Cardiac atrium fibroblast (primary cell): ENCODE measurements at places on chromosomes 11 and 22. TPM values are rescaled to one million over a fixed set of nuclear protein-coding genes. Genes with fewer than 3 reads are reported as not detected.

SLC22A9 gene
- not detected in 2 replicates for total RNA-seq

C11orf86 gene
- not detected in 2 replicates for total RNA-seq

ROM1 gene
- total RNA-seq: 9.2 and 24.7 TPM in 2 replicates

GCAT gene
- 32.9 and 35.0 TPM in 2 replicates for total RNA-seq

OR5B21 gene
- total RNA-seq: not detected in 2 replicates

GAL3ST1 gene
- not detected in 2 replicates for total RNA-seq

MS4A3 gene
- not detected in 2 replicates for total RNA-seq

LAYN gene
- 2.5 and 9.6 TPM in 2 replicates for total RNA-seq

TMEM191B gene
- total RNA-seq: 0.97 TPM in 1 of 2 replicates, not detected in the other

EHBP1L1 gene
- total RNA-seq: 38.6 and 80.3 TPM in 2 replicates

TRIM48 gene
- not detected in 2 replicates for total RNA-seq

ARHGAP42 gene
- total RNA-seq: 5.1 and 5.5 TPM in 2 replicates

APOA5 gene
- not detected in 2 replicates for total RNA-seq

P4HA3 gene
- 8.1 and 18.3 TPM in 2 replicates for total RNA-seq

OR5M10 gene
- not detected in 2 replicates for total RNA-seq

UPB1 gene
- not detected in 2 replicates for total RNA-seq

PI4KA gene
- total RNA-seq: 28.5 and 35.0 TPM in 2 replicates

KRTAP5-1 gene
- not detected in 2 replicates for total RNA-seq

BTBD18 gene
- total RNA-seq: not detected in 2 replicates

FREY1 gene
- 0.65 TPM in 1 of 2 replicates, not detected in the other for total RNA-seq

GPR83 gene
- not detected in 2 replicates for total RNA-seq

OR2D2 gene
- not detected in 2 replicates for total RNA-seq
